ENCODE measurements at places on chromosomes 12 and 14.

GRCh38 chr12:24945039-24945438 lies 3.9 kb downstream of the BCAT1 start:
- DNase-seq: no peak

DNA sequence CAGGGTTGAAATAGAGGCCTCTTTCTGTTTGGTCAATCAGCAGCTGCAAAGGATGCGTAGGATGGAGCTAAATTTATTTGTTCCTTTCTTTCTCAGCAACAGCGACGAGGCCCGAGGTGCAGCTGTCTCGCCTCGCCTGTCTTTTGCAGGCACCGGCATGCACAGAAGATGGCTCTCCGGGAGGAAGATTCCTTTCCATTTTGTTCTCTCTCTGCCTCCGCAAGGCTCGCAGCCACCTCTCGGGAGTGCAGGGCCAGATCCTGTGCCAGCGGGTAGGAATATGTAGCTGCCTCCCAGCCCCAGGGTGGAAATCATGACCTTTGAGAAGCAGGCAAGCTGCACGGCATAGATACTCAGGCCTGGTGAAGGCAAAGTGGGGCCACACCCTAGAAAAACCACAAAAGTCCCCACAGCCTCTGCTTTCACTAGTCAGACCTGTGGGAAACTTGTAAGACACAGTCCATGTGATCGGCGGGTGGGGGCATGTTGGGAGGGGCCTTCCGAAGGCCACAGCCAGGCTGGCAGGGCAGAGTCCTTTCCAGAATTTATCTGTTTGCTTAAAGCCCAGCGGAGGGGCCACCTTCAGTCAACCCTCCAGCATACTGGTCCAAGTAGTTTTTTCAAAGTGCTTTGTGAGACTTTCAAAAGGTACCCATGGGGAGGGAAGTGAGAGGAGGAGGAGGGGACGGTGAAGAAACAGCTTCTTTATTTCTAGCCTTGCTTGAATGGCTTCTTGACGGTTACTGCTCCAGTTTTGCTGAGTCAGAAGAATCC lies at the start of gene MAP1LC3B2:
TSS of gene MAP1LC3B2 (plus strand) at position 220 of the 774 bp plus-strand sequence. CDS start 16,562 bp downstream, outside the sequence.
- no peak for DNase-seq

- DNase-seq: no peak
These were observed 620.7 kb downstream of the AACS start for GRCh38 chr12:125685915-125686314.

DNA sequence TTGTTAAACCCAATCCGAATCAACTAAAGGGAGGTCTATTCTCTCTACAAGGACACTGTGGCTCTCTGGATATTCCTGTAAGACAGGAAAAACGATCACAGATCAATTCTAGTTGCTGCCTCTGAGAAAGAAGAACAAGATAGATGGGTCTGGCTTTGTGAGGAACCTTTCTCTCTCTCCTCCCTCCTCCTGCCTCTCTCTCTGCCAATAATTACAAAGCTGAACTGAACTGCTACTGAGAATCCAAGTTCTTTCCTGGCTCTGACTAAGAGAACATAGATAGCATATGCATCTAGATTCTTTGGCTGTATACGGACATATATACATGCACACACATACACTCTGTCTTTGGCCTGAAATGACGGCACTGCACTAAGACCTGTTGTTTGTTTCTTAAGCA lies 27.6 kb downstream of the ETV6 start:
- DNase-seq: no peak

DNA sequence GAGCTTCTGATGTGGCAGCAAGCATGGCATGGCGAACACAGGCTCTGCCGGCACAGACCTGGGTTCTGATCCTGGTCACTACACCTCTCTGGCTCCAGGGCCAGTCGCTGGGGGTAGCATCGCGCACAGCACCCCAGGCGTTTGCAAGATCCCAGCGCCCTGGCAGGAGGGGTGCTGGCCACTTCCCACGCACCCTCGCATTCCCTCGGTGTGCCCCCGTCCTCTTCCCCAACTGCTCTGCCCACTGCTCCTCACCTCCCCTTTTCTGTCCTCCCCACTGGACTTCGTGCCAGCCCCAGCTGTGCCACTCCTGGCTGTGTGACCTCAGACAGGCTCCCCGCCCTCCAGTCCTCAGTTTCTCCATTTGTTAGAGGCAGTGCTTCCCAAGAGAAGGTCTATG lies 2.8 kb downstream of the CDK2AP1 start:
- no peak for DNase-seq

DNA sequence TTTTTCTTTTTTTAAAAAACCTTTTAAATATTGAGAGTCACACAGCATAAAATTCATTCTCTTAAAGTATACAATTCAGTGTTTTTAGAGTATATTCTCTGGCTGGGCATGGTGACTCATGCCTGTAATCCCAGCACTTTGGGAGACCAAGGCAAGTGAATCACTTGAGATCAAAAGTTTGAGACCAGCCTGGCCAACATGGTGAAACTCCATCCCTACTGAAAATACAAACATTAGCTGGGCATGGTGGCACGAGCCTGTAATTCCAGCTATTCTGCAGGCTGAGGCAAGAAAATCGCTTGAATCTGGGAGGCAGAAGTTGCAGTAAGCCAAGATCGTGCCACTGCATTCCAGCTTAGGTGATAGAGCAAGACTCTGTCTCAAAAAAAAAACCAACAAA lies 68.4 kb upstream of the BCAT1 start:
- no peak for DNase-seq

- no peak for DNase-seq
These were observed 51.6 kb downstream of the GPATCH2L start for GRCh38 chr14:76203086-76204001.

- DNase-seq: no peak
These were observed 10.7 kb upstream of the LRTM2 start for GRCh38 chr12:1809591-1810190.

DNA sequence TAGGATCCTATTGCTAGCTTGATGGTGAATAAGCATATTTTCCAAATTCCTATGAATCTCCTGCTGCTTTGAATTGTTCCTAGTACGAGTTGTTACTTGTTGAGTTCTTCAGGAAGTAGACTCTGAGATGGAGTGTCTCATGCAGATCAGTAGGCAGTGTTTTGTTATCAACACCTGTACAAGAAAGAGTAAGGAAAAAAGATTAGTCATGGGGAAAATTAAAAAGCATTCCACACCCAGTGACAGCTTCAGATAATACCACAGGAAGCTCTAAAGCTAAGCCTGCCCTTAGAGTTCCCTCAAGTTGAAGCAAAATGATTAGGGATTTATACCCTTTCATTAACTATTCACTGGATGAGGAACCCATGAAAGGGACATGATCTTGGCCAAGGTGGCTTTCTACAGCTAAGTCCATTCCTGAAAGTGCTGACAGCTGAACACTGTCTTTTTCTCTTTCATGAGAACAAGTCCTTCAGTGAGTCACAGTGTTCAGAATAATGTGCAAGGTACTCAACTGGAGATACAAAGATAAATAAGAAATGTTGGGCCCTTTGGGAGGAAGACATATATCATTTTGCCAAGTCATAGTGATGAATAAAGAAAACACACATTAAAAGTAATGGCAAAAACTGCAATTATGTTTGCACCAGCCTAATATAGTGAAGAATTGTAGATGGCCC lies 49.1 kb downstream of the CCER1 start:
- no peak for DNase-seq

Measured in activated naive CD4-positive, alpha-beta T cell (primary cell).